Panc1 (cell line): ENCODE measurements at places on chromosomes 3 and 15. TPM values are rescaled to one million over a fixed set of nuclear protein-coding genes. Genes with fewer than 3 reads are reported as not detected.

Gene WDR49
- 0.23 TPM for total RNA-seq

Gene TEX55
- not detected for total RNA-seq

Gene HRG
- not detected for total RNA-seq

Gene CGNL1
- 3.5 TPM for total RNA-seq

Gene CORO2B
- total RNA-seq = 0.36 TPM

Gene REC114
- not detected for total RNA-seq

Gene DNAH12
- total RNA-seq = 0.21 TPM

Gene NUTM1
- total RNA-seq = 0.05 TPM
